Large intestine (tissue), 12 donors: ENCODE measurements at places on chromosomes 7 and 10. TPM values are rescaled to one million over a fixed set of nuclear protein-coding genes. Genes with fewer than 3 reads are reported as not detected.

DNA sequence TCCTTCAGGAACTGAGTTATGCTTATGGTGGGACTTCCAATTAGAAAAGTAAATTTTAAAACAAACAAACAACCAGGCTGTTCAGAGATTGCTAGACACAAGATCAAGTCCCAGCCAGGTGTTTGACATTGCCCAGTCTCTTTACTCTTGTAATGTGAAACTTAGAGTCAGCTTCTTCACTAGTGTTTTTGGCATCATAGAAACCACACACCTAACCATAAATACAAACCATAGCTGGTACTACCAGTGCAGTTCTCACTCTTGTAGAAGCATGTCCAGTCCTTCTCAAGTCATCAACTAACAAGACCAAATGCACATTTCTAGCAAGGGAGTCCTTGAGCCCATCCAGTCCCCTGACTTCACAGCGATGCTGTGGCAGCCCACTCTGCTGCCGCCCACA lies 339.9 kb downstream of the GFRA1 start:
- DNase-seq, result no peak
- no peaks in the 10 kb centered on the region for H3K4me1 ChIP-seq
- no peaks in the 10 kb centered on the region for H3K27me3 ChIP-seq
- H3K4me3 ChIP-seq, result no peak overlapping the region
- no peaks in the 10 kb centered on the region for H3K36me3 ChIP-seq
- H3K27ac ChIP-seq, result no peak overlapping the region

The MYH16 gene
- 0.01 TPM for polyA plus RNA-seq

The GNA12 gene
- 26.7 TPM for polyA plus RNA-seq

- no peaks in the 10 kb centered on the region for H3K27me3 ChIP-seq
- no peak overlapping the region for H3K4me3 ChIP-seq
- H3K4me1 ChIP-seq, result no peaks in the 10 kb centered on the region
- H3K36me3 ChIP-seq, result no peaks in the 10 kb centered on the region
- H3K27ac ChIP-seq, result no peak overlapping the region
- no peak for DNase-seq
Measured at GRCh38 chr7:154347700-154348266, 295.6 kb downstream of the DPP6 start.

- H3K27me3 ChIP-seq, result no peaks in the 10 kb centered on the region
- no peaks in the 10 kb centered on the region for H3K36me3 ChIP-seq
- no peaks in the 10 kb centered on the region for H3K4me1 ChIP-seq
Measured at GRCh38 chr7:109842386-109842785, 1248.5 kb upstream of the LRRN3 start.

GRCh38 chr7:18524248-18524647 lies 28.7 kb downstream of the HDAC9 start:
- H3K27me3 ChIP-seq, result no peaks in the 10 kb centered on the region
- H3K36me3 ChIP-seq, result no peaks in the 10 kb centered on the region
- no peak for DNase-seq
- no peak overlapping the region for H3K27ac ChIP-seq
- no peak overlapping the region for H3K4me3 ChIP-seq

GRCh38 chr10:89503652-89504370 lies 31.6 kb downstream of the SLC16A12 start:
- no peaks in the 10 kb centered on the region for H3K36me3 ChIP-seq
- no peaks in the 10 kb centered on the region for H3K27me3 ChIP-seq
- H3K4me3 ChIP-seq, result no peak overlapping the region
- DNase-seq, result no peak
- H3K27ac ChIP-seq, result no peak overlapping the region

DNA sequence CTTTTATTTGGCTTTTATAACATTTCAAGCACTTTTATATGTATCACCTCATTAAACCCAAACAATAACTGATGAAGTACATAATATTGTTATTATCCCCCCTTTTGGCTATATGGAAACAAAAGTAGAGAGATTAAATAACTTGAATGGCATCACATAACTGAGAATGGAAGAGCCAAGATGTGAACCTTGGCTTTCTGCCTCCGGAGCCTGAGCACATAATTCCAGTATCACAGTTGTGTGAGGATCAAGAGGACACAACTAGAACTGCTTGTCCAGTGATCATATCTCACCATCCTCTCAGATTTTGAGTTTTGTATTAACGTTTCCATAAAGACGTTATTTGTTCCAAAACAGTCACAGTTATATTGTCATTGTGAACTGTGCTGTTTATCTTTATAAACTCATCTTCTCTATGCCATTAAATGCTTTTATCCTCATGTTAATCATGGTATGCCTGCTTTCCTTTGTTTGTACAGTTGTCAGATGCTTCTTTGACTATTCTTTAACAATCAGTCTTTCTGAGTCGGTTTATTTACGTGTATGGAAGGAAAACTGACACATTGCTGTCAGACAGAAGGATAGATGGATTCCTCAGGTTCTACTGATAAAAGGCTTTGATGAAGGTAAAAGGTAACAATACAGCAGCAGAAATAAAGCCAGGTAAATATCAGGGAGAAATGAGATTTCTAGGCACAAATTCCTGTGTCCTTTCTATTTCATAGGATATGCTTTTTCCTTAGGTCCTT lies 92.0 kb upstream of the FAM13C start:
- H3K4me1 ChIP-seq, result no peaks in the 10 kb centered on the region
- no peak overlapping the region for H3K27ac ChIP-seq
- no peak overlapping the region for H3K4me3 ChIP-seq
- no peaks in the 10 kb centered on the region for H3K27me3 ChIP-seq
- DNase-seq, result no peak

The SAMD9 gene
- polyA plus RNA-seq, result 6.1 TPM

GRCh38 chr7:69640925-69641594 lies 42.8 kb downstream of the AUTS2 start:
- no peak overlapping the region for H3K27ac ChIP-seq
- no peaks in the 10 kb centered on the region for H3K36me3 ChIP-seq
- no peak overlapping the region for H3K4me3 ChIP-seq
- H3K27me3 ChIP-seq, result no peaks in the 10 kb centered on the region
- no peak for DNase-seq

- peak; percentile 18 for DNase-seq
- no peaks in the 10 kb centered on the region for H3K36me3 ChIP-seq
- H3K27me3 ChIP-seq, result peaks cover 19% of the 10 kb centered on the region
- H3K4me1 ChIP-seq, result peaks cover 11% of the 10 kb centered on the region
- H3K27ac ChIP-seq, result peak overlapping the region; percentile 65
Measured at GRCh38 chr7:94391726-94392392, 2.8 kb upstream of the COL1A2 start.

DNA sequence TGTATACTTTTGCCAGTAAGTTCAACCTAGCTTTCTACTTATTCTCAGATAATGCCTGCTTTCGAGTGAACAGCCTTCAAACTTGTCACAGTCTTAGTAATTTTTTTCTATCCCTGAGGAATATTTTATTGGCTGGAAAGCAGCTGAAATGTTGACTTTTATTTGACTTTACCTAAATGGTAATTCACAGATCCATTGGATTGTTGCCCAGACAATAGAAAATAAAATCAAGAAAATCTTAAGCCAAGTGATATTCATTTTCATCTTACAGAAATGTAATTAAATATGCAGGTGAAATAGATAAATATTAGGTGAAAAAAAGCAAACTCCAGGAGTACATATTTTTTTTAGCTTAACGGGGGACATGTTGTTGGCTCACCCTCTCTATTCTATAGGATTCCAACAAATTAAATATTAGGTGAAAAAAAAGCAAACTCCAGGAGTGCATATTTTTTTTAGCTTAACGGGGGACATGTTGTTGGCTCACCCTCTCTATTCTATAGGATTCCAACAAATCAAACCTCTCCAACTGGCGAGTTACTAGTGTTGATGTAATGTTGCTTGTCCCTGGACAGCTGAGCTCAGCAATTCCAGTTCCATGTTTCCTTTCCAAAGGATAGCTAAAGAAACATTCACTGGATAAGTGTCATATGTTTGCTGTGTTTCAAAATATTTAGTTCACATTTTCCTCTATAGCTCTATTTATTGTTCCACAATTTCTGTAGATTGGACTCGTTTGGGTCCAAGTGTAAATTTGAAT lies 4.2 kb downstream of the TMEM26 start:
- no peak for DNase-seq
- H3K27ac ChIP-seq, result no peak overlapping the region
- no peak overlapping the region for H3K4me3 ChIP-seq
- H3K36me3 ChIP-seq, result no peaks in the 10 kb centered on the region

The SLC16A9 gene
- 2.6 TPM for polyA plus RNA-seq

DNA sequence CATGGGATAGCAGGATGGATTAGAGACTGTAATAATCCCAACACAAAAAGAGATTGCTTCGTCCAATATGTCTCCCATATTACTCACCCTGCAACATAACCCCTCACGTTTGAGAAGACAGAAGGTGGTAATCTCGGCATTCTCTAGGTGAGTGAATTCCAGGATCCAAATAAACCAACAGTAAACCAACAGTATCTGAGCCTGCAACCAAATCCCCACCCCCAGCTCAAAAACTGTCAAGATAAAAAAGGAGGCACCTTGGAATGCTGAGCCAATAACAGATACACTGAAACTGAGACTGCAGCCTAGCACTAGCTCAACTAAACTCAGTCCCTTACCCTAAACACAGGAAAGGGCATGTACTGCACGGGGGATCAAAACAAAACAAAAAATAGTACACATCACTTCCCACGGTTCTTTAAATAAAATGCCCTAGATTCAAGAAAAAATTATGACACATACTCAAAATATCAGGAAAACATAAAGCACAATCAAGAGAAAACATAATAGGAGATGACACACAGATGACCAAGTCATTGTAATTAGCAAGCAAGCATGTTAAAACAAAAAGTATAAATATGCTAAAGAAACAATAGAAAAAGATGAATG lies 28.0 kb downstream of the IPMK start:
- H3K27me3 ChIP-seq, result no peaks in the 10 kb centered on the region
- H3K4me1 ChIP-seq, result no peaks in the 10 kb centered on the region
- H3K4me3 ChIP-seq, result no peak overlapping the region
- H3K27ac ChIP-seq, result no peak overlapping the region
- H3K36me3 ChIP-seq, result peaks cover 12% of the 10 kb centered on the region

DNA sequence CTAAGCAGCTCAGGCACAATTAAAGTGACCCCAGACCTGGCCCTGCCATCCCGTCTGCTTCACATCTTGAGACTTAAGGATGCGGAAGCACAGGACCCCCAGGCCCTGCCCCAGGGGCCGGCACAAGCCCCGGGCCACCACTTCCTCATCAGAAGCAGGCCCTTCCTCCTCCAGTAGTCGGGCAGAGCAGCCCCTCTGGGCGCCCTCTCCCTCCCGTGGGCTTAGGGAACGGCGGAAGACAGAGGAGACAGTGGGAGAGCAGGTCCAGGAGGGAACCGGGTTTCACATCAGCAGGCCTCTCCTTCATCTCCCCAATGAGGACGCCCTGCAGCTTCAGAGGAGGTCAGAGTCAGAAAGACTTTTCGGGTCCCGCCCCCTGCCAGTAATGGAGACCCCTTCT lies 135.7 kb upstream of the PPIF start:
- no peaks in the 10 kb centered on the region for H3K27me3 ChIP-seq
- no peaks in the 10 kb centered on the region for H3K4me1 ChIP-seq
- no peak for DNase-seq
- H3K27ac ChIP-seq, result no peak overlapping the region
- no peak overlapping the region for H3K4me3 ChIP-seq

- no peak overlapping the region for H3K4me3 ChIP-seq
- H3K4me1 ChIP-seq, result no peaks in the 10 kb centered on the region
- H3K27me3 ChIP-seq, result no peaks in the 10 kb centered on the region
- H3K27ac ChIP-seq, result no peak overlapping the region
- no peaks in the 10 kb centered on the region for H3K36me3 ChIP-seq
Measured at GRCh38 chr7:117949232-117949631, 76.0 kb upstream of the CTTNBP2 start.

The SOSTDC1 gene
- 11.0 TPM for polyA plus RNA-seq

- DNase-seq, result no peak
- H3K4me1 ChIP-seq, result no peaks in the 10 kb centered on the region
- no peaks in the 10 kb centered on the region for H3K27me3 ChIP-seq
- H3K4me3 ChIP-seq, result no peak overlapping the region
Measured at GRCh38 chr10:58400609-58401008, 15.4 kb downstream of the TFAM start.

- DNase-seq, result peak; percentile 19
- H3K36me3 ChIP-seq, result peaks cover 2% of the 10 kb centered on the region
- peak overlapping the region; percentile 95 for H3K4me3 ChIP-seq
- H3K27ac ChIP-seq, result peak overlapping the region; percentile 97
- peaks cover 9% of the 10 kb centered on the region for H3K4me1 ChIP-seq
- H3K27me3 ChIP-seq, result no peaks in the 10 kb centered on the region
Measured at GRCh38 chr10:113680190-113681111, 739 bp downstream of the CASP7 start.

The CYP2C18 gene
- polyA plus RNA-seq, result 97.1 TPM
